ENCODE measurements at places on chromosomes 4 and X. TPM values are rescaled to one million over a fixed set of nuclear protein-coding genes. Genes with fewer than 3 reads are reported as not detected.
A peak's percentile ranks its signal among the peaks of the same experiment; 100 is the strongest.

DNA sequence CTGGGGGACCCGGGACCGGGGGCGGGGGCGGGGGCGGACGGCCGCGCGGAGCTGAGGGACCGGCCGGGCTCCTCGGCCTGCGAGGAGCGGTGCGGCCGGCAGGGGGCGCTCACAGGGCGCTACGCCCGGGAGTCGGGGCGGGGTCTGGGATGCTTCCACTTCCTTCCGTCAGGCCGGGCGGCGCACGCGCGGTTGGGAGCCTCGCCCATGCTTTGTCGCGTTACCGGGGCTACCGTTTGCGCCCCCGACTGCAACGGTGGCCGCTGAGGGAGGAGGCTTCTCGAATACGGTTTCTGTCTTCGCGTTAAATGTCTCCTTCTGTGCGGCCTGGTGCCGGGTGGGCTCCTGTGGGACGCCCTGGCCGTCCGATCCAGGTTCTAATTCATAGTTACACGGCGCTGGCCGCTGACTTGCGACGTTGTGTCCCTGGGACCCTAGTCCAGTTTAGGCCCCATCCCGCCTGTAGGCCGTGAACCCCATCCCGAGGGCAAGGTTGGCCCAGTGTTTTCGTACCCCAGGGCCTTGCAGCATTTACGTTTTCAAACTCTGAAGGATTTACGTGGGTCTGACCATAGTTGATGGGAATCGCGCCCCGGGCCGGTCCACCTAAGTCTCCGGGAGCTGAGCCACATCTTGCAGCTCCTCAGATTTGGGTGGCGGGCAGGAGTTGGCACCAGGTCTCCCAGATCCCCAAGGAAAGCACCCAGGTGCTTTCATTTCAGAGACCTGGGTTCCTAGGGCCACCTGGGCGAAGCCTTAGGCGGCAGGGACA, 549 bp downstream of the MSL3 start:
- peak; percentile 90 for DNase-seq

GRCh38 chr4:113815826-113816225, 54.3 kb upstream of the CAMK2D start:
- DNase-seq, result peak; percentile 71

Gene CACNA1F
- 0.03 TPM for polyA plus RNA-seq

DNA sequence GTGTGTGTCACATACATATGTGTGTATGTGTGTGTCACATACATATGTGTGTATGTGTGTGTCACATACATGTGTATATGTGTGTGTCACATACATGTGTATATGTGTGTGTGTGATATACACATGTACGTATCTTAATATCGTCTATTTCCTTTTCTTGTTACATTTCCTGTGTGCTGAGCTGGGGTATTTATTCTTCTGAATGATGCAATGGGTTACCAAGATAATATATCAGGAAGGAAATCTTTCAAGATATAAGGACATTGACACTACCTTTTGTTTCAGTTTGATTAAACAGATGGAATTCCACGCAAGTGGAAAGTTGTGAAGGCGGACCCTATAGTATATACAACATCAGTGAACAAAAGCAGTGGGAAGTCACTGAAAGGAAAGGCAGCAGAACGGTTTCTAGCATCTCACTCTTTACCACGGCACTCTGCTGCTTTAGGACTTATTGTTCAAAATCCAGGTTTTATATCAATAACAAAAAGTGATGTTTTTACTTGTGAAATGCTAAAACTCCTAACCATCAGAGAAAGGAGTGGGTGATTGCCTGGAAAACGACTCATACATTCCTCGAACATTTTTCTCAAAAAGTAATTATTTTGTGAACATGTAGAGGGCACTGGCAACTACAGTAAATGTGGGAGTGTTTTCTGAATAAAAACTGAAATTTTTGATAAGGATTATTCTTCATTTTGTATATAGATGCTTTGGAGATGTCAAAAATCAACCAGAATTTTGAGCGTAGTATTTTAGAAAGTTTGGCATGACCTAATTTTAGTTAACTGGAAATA, 43.1 kb upstream of the IL21 start:
- no peak for DNase-seq

Gene PHKA1
- 2.9 TPM for polyA plus RNA-seq

GRCh38 chrX:18578546-18578945, 93.4 kb downstream of the RS1 start:
- DNase-seq, result no peak

Gene CSAG3
- polyA plus RNA-seq, result not detected

Gene KCNIP4
- polyA plus RNA-seq, result 1.2 TPM

- DNase-seq, result no peak
These were observed 50.2 kb downstream of the ING2 start for GRCh38 chr4:183554878-183555585.

Gene TLR10
- polyA plus RNA-seq, result 0.38 TPM

GRCh38 chr4:29653221-29653620, 1066.9 kb upstream of the PCDH7 start:
- no peak for DNase-seq

- DNase-seq, result no peak
These were observed 337.1 kb upstream of the CTSO start for GRCh38 chr4:156290811-156291210.

- DNase-seq, result no peak
These were observed 127.0 kb downstream of the ZNF330 start for GRCh38 chr4:141347684-141348083.

DNA sequence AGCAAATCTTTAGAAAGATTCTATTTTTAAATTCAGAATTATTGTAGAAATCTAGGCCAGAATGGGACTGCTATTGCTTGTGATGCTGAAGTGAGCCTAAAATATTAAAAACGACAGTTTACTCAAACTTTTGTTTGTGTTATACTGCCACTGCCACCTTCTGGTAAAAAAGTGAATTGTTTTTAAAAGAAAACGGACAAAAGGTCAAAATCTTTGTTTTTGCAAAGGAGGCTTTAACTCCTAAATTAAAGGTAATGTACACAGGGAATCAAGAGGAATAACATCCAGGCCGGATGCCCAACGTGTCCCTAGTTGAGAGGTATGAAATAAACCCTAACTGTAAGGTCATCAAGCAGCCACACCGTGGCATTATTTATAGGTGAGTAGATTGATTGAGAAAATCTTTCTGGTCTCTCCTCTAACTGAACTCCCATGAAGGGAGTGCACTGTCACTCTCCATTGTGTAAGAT, 338.3 kb upstream of the GALNT7 start:
- peak; percentile 16 for DNase-seq

- peak; percentile 43 for DNase-seq
These were observed 23.6 kb downstream of the CA5B start for GRCh38 chrX:15761564-15762191.

Gene VCX
- 0.30 TPM for polyA plus RNA-seq

GRCh38 chr4:37983951-37984350, 23.8 kb downstream of the PTTG2 start:
- DNase-seq, result no peak

DNA sequence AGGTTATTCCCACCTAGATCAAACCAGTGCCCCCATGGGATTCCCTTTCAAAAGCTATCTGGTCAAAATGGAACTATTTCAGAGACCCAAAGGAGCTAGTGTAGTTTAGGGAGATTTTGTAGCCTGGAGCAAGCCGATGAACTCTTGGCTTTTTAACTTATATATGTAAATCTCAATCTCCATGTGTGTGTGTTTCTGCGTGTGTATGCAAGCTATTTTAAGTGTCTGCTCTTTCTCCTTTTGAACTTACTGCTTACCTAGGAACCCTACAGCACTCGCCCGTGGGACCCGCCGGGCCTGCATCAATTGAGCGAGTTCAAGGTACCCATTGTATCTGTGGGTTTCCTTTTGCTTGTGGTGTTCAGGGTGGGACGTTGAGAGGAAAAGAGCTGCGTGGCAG, 10.4 kb downstream of the CSTF2 start:
- no peak for DNase-seq

Data from muscle of leg (tissue), 16 donors.